ENCODE measurements at places on chromosomes 2 and 18. TPM values are rescaled to one million over a fixed set of nuclear protein-coding genes. Genes with fewer than 3 reads are reported as not detected.
A peak's percentile ranks its signal among the peaks of the same experiment; 100 is the strongest.

FOXI3 gene
- not detected for total RNA-seq

EXOC6B gene
- 20.8 TPM for total RNA-seq

CD226 gene
- total RNA-seq, result 65.1 TPM

- no peaks in the 10 kb centered on the region for H3K4me1 ChIP-seq
- H3K27me3 ChIP-seq, result no peaks in the 10 kb centered on the region
- H3K27ac ChIP-seq, result no peak overlapping the region
- DNase-seq, result no peak
- H3K36me3 ChIP-seq, result no peaks in the 10 kb centered on the region
These were observed 103.4 kb downstream of the MEIS1 start for GRCh38 chr2:66538291-66538690.

DNA sequence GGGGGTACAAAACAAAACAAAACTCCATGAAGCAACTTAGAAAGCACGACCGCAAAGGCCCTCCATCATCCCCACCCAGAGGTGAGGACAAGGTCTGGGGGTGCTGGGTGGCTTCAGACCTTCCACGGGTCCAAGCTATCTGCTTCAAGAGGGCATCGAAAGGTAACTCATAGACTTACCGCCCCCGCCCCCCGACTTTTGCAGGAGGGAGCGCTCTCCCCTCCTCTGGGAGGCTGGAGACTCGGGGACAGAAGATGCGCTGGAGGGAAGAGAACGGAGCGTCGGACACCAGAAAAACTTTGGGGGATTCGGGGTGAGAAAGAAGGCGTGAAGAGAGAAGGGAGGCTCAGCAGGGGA lies 300 bp upstream of the STON1 start:
- H3K4me3 ChIP-seq, result peak overlapping the region; percentile 7
- DNase-seq, result no peak
- no peaks in the 10 kb centered on the region for H3K27me3 ChIP-seq
- H3K4me1 ChIP-seq, result peaks cover 7% of the 10 kb centered on the region
- H3K27ac ChIP-seq, result no peak overlapping the region

- H3K27me3 ChIP-seq, result no peaks in the 10 kb centered on the region
- no peaks in the 10 kb centered on the region for H3K36me3 ChIP-seq
- no peaks in the 10 kb centered on the region for H3K4me1 ChIP-seq
- no peak overlapping the region for H3K4me3 ChIP-seq
- DNase-seq, result no peak
These were observed 21.7 kb upstream of the UGP2 start for GRCh38 chr2:63819765-63820717.

- H3K27ac ChIP-seq, result no peak overlapping the region
- H3K36me3 ChIP-seq, result no peaks in the 10 kb centered on the region
- H3K4me1 ChIP-seq, result no peaks in the 10 kb centered on the region
- H3K4me3 ChIP-seq, result no peak overlapping the region
- no peaks in the 10 kb centered on the region for H3K27me3 ChIP-seq
These were observed 43.7 kb upstream of the APCDD1 start for GRCh38 chr18:10410472-10411308.

DNA sequence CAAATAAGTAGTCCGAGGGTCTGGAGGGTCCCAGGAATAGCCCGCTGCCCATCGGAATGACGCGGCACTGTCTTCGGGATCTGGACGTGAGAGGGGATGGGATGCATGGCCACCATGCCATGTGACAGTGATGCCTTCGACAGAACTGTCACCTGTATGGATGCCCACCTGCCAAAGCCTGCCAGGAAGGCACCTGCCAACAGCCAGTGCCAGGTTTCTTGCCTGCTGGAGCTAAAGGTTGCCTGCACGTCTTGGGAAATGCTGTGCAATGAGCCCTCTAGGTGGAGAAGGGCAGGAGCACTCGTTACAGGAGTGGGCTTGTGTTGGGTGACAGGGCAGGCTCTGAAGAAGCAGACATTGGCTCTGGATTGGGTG lies 20.5 kb downstream of the GPR35 start:
- no peak overlapping the region for H3K4me3 ChIP-seq
- no peaks in the 10 kb centered on the region for H3K27me3 ChIP-seq
- H3K36me3 ChIP-seq, result no peaks in the 10 kb centered on the region
- H3K4me1 ChIP-seq, result no peaks in the 10 kb centered on the region
- DNase-seq, result no peak

DNA sequence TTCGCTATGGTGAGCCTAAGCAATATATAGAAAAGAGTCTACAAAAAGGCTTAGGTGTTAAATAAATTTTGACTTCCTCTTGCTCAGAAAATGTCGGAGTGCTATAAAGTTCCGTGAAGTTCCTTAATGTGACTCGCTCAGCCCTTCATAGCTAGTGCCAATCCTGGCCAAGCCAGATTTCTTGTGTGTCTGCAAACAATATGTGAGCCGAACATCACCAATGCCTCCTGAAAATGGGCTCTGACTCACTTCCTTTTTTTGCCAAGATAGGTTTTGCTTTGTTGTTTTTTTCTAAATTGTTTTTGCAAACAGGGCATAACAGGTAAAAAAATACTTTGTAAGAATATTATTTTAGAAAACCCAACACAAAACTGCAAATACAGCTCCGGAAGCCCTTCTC lies 26.1 kb downstream of the CDC42EP3 start:
- H3K36me3 ChIP-seq, result peaks cover 35% of the 10 kb centered on the region
- H3K27me3 ChIP-seq, result no peaks in the 10 kb centered on the region
- peak overlapping the region; percentile 22 for H3K4me3 ChIP-seq

GRCh38 chr2:12350821-12351220 lies 365.9 kb upstream of the TRIB2 start:
- H3K27ac ChIP-seq, result no peak overlapping the region
- H3K27me3 ChIP-seq, result no peaks in the 10 kb centered on the region
- H3K36me3 ChIP-seq, result no peaks in the 10 kb centered on the region
- no peak for DNase-seq
- H3K4me3 ChIP-seq, result no peak overlapping the region

DNA sequence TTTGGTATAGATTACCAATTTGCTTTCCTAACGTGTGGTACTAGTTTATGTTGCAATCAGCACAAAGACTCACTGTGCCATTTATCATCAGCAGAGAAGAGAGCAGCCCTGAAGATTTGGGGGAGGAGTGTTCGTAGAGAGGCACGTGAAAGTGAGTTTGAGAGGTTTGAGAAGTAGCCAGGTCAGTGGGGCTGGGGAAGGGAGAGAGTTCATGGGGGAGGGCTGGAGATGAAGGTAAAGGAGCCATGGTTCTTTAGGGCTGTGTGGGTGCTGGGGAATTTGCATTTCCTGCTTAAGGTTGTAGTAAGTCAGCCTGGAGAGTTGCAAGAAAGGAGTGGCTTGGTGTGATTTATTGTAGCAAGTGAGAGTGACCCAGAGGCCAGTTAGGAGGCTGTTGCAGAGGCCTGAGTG lies 172.1 kb downstream of the NEDD4L start:
- peaks cover 6% of the 10 kb centered on the region for H3K4me1 ChIP-seq
- peaks cover 1% of the 10 kb centered on the region for H3K27me3 ChIP-seq
- DNase-seq, result no peak
- no peak overlapping the region for H3K4me3 ChIP-seq
- no peak overlapping the region for H3K27ac ChIP-seq

DNA sequence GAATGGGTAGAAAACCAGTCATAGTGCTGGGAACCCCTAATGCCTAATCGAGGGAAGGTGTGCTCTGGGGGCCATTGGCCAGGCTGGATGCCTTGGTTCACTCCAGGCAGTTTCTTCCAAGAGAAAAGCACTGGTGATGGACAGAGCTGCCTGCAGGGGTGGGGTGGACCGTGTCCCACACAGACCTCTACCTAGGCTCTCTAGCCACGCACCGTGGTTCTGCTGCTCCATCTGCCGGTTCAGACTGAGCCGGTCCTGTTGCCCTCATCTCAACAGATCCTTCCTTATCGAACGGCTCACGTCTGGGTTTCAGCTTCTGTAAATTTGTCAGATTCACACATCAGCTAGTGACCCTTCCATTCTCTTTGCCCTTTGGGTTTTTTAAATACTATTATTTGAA lies 46.4 kb downstream of the RALB start:
- no peak for DNase-seq
- H3K27me3 ChIP-seq, result no peaks in the 10 kb centered on the region
- H3K27ac ChIP-seq, result no peak overlapping the region
- H3K4me3 ChIP-seq, result no peak overlapping the region

DNA sequence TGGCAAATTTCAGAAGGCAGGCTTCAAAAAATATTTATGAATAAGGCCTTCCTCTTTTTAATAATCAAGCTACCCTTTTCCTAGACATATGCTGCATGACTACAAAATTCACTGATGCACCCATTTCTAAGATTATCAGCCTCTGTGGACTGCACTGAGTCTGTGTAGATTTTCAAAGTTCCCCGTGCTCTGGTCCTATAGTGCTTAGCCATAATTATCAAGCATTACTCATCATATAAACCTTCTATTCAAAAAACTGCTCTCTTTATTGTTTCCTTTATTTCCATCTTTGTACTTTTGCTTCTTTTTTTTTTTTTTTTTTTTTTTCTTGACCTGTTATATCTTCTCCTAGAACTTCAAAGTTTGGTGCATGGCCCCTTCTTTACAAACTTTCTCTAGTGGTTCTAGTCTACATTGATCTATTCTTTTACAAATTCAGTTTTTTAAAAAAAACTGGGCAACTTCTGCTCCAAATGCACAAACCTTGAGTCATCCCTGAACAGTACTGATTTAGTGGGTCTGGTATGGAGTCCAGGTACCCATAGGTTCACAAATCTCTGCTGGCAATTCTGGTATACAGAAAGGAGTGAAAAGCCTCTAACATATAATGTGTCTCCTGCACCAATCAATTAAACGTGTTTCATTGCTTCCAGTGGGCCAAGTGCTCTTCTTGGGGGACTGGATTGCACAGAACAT lies 481.9 kb downstream of the NUP35 start:
- no peaks in the 10 kb centered on the region for H3K4me1 ChIP-seq
- no peaks in the 10 kb centered on the region for H3K27me3 ChIP-seq
- DNase-seq, result no peak
- H3K36me3 ChIP-seq, result no peaks in the 10 kb centered on the region
- H3K4me3 ChIP-seq, result no peak overlapping the region

DNA sequence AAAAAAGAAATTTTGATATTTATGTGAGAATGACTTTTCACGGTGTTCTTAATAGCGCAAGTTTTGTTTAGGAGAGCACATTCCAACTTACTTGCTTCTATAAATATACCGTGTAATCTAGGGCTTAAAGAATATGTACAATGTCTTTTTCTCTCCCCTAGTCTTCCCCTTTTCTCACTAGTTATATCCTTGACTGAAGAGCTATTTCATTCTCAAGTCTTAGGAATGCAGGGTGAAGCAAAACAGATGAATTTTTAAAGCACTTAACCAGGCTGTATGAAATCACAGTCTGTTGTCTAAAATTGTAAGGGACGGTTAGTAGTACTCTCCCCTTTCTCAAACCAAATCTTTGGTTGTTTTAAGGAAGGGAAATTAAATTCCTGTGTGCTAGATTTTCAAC lies 29.6 kb upstream of the SLC30A6 start:
- H3K27ac ChIP-seq, result no peak overlapping the region
- H3K27me3 ChIP-seq, result no peaks in the 10 kb centered on the region
- H3K4me1 ChIP-seq, result no peaks in the 10 kb centered on the region
- no peak overlapping the region for H3K4me3 ChIP-seq

GRCh38 chr2:152166633-152167032 lies 8.9 kb downstream of the STAM2 start:
- peak; percentile 17 for DNase-seq
- H3K4me1 ChIP-seq, result peaks cover 18% of the 10 kb centered on the region
- H3K36me3 ChIP-seq, result no peaks in the 10 kb centered on the region
- H3K27me3 ChIP-seq, result no peaks in the 10 kb centered on the region
- H3K27ac ChIP-seq, result no peak overlapping the region

GRCh38 chr18:24413148-24413547 lies 13.3 kb upstream of the IMPACT start:
- no peaks in the 10 kb centered on the region for H3K4me1 ChIP-seq
- no peaks in the 10 kb centered on the region for H3K36me3 ChIP-seq
- H3K4me3 ChIP-seq, result no peak overlapping the region
- DNase-seq, result no peak
